ENCODE measurements at places on chromosomes 3 and 15.

DNA sequence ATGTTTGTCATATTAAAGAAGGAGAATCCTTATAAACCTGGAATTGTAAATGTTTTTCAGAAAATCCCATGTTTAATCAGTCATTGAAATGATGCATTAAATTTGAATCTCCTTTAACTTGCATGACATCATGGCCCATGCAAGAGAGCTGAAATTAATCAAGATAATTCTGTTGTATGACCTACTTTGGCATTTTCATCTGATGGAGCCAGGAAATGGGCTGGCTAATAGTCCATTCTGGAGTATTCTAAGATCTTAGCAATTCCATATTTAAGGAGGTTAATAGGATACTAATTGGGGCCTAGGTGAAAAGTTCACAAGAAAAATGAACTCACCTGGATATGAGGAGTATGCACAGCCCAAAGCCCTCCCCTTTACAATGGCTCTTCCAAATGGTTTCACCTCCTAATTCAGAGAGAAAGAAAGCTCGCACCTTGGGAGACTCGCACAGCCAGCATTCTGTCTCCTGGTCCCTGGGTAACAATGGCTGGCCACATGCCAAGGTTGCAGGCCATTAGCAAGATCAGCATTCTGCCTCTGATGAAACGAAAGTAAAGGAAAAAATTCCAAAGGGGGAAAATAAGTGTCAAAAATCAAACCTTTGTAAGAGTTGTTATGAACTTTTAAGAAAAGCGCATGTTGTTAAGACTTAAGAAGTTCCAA, 786.4 kb downstream of the MCTP2 start:
- DNase-seq = peak; percentile 74

DNA sequence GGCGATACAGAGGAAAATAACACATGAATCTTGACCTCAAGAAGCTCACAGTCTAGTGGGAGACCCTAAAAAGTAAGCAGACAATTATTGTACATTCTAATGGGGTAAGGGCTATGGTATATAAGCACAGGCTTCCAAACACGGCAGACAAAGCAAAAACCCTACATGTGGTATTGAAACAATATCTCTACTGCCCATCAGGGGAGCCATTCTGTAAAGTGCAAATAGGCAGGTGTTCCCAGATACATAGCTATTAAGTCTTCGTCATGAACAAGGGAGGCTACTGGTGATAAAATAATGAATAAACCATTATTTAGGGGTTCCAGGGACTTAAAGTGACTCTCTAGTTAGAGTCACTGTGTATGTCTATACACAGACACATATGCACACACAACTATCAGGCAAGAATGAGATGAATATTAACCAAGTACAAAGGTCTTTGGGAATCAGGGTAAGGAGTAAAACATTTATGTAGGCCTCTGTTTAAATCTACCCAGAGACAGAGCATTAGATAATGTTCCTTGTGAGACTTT, 38.7 kb upstream of the ASB14 start:
- no peak for DNase-seq

DNA sequence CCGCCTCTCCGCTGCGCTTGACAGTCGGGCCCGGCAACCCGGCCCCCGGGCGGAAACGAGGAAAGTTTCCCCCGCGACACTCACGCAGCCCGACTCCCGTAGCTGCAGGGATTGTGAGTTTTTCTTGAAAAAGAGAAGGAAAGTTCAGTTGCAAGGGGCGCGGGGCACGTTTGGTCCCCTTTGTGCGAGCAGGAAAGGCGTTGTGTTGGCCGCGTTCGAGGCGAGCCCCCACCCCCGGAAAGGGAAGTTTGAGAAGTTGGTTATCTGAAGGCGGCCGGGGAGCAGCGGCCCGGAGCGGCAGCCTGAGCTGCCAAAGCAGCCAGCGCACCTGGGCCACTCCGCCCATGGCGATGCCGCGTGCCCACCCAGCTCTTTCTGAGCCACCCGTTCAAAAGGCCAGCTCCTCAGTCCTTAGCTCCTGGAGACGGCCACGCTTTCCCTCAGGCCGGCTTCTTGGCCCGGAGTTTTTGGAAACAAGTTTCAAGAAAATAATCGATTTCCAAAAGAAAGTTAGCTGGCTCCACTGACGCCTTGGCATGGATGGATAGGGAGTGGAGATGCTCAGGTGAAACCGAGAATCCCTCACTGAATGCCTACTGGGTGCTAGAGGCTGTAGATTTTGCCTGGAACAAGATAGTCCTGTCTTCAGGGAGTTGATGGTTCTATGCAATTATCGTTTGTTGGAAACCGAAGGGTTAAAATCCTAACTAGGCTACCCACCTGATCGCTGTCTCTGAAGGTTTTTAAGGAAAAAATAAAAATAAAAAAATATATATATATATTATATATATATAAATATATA, 832 bp downstream of the TGFBR2 start:
- peak; percentile 68 for DNase-seq

GRCh38 chr15:74369084-74369745, 1.8 kb upstream of the CYP11A1 start:
- DNase-seq = no peak

DNA sequence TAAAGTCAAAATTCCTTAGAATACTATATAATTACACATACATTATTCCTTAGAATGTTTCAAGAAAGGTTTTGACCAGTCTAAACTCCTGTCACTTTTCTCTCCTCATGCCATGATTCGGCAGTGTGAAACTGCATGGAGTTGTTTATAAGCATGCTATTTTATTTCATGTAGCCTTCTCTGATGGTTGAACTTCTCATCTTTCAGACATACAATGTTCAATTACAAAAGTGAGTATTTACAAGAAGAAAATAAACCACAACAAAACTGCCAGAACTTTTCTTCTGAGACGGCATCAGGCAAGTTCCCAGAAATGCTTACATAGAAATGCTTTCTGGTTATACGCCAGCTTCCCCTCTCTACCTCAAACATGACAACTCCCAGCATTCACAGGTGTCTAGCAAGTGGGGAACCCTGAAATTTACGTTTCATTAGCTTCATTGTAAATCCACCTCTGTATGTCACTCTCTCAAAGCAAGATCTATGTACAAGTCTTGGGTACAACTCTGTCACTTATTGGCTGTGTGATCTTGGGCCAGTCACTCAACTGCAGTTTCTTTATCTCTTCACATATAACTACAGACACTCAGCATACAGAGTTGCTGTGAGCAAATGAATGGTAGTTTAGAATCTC, 42.7 kb downstream of the HDGFL3 start:
- DNase-seq = no peak

GRCh38 chr15:73601451-73602445, 31.4 kb downstream of the NPTN start:
- DNase-seq = peak; percentile 44

DNA sequence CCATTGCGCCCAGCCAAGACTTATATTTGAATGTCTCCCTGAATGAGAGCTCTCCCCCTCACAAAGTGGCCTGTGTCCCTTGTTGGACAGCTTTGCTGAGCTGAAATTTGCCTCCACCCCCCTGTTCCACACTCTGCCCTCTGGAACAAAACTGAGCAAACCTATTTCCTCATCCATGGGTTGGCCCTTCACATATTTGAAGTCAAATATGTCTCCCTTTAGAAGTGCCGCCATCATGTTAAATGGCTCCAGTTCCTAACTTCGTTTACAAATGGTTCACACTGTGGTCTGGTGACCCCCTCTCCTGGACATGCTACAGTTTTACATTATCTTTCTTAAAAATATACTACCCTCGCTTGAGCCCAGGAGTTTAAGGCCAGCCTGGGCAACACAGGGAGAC, 4.6 kb downstream of the PLIN1 start:
- DNase-seq = no peak

DNA sequence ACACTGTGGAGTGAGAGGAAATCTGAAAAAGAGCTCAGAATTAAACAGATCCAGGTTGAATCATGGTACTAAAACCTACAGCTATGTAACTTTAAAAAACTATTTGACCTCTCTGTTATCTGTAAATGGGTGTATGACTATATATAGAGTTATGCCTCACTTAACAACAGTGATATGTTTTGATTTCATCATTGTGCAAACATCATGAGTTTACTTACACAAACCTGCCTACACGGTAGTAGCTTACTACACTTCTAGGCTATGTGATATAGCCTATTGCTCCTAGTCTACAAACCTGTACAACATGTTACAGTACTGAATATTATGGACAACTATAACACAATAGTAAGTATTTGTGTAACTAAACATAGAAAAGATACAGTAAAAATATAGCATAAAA, 191.6 kb upstream of the MEIS2 start:
- DNase-seq = no peak

- DNase-seq = peak; percentile 39
Observed at GRCh38 chr3:122974764-122975162, 52.8 kb downstream of the SEMA5B start.

GRCh38 chr3:62987721-62988120, 112.5 kb upstream of the CADPS start:
- DNase-seq = no peak

DNA sequence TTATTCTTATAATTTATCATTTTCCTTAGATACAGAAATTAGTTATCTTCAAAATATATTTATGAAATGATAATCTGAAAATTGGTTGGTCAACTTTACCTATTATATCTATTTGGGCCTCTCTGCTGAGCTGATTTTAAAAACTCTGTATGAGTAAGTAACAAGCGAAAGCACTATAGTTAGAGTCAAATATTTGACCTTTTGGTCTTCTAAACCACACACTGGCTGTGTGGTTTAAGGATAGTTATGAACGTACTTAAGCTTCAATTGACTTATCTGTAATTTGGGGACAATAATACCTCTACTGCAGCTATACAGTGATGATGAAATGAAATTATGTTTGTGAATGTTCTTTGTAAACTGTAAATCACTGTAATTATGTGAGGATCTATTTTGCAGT, 763.9 kb upstream of the GRM7 start:
- no peak for DNase-seq

DNA sequence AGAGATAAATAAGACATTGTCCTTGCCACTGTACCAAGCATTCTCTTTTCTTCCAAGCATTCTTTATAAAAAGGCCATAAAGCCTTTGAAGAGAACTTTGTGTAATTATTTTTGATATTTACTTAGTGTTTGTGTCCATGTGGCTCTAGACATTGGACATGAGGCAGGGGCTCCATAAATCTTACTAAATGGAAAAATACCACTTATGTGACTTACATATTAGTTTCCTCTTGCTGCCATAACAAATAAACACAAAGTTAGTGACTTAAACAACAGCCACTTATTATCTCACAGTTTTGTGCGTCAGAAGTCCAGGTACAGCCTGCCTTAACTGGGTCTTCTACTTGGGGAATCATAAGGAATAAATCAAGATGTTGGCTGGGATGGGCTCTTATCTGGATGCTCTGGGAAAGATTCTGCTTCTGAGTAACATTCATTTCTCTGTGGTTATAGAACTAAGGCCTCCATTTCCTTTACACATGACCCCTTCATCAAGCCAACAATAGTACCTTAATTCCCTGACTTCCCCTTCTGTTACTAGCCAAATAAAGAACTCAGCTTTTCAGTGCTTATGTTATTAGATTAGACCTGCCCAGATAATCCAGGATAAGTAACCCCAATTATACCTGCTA, 59.9 kb upstream of the COL8A1 start:
- DNase-seq = no peak

GRCh38 chr3:112642912-112643506, 2.1 kb upstream of the CCDC80 start:
- DNase-seq = peak; percentile 90

- DNase-seq = peak; percentile 44
Observed at GRCh38 chr3:23611737-23612295, 193.9 kb upstream of the UBE2E1 start.

- DNase-seq = no peak
Observed at GRCh38 chr15:96266456-96266855, 64.0 kb upstream of the NR2F2 start.

- no peak for DNase-seq
Observed at GRCh38 chr3:170296703-170297102, 60.8 kb upstream of the SKIL start.

GRCh38 chr3:119762876-119763275, 19.0 kb upstream of the NR1I2 start:
- DNase-seq = no peak

- DNase-seq = peak; percentile 65
Observed at GRCh38 chr3:14925729-14926591, 21.4 kb upstream of the NR2C2 start.

GRCh38 chr3:32703491-32703972, 18.5 kb downstream of the CNOT10 start:
- DNase-seq = no peak

- no peak for DNase-seq
Observed at GRCh38 chr3:125035217-125035616, 20.6 kb downstream of the HEG1 start.

DNA sequence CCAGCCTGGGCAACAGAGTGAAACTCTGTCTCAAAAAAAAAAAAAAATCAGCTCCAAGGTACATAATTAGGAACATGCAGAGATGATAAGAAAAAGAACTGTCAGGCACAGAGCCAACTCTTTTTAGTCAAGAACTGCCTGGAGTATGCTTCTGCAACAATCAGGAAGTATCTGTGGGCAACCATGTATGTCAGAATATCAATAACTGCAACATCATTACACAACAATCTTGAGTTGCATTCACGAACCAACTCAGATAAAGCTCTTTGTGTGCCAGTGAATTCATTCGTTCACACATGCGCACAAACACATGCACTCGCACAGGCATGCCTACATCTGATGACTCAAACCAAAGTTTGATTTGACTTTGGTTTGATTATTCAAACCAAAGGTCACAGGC, 32.1 kb downstream of the EFHB start:
- DNase-seq = peak; percentile 17

DNA sequence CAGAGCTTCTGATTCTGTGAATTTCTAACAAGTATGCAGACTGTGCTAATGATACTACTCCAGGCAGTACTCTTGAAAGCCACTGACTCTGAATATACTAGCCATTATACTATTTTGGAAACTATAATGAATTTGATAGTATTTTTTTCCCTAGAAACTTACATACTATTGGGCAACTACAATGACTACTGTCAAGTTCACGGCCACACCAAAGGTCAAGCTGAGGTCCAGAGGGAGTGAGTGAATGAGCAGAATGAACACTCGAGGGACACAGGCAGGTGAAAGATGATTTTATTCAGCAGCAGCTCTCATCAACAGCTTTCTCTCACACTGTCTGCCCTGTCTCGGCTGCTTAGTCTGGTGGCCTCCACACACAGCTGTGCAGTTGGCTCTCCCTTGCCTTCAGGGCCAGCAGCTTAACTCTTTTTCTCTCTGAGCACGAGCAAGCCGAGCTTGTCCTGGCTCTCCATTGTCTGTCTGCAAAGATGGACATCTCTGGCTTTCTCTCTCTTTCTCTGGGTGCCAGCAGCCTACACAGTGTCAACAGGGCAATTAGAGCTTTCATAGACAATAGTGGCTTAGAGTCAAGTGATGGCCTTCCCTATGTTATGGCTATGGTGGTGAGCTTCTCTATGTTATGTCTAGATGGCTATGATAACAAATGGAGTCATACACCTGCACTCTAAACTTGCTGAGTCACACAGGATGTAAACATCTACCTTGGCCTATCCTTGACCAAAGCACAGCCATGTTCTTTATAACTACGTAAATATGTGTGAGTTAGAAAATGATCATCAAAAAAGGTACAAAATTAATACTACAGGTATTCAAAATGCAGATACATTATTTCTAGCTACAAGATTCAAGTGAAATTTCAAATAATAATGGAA, 362.4 kb downstream of the CGGBP1 start:
- no peak for DNase-seq

- DNase-seq = no peak
Observed at GRCh38 chr3:197878427-197878826, 71.6 kb upstream of the RPL35A start.

- no peak for DNase-seq
Observed at GRCh38 chr3:101042996-101043686, 49.9 kb upstream of the ABI3BP start.
